ENCODE measurements at places on chromosomes 7 and 10.

DNA sequence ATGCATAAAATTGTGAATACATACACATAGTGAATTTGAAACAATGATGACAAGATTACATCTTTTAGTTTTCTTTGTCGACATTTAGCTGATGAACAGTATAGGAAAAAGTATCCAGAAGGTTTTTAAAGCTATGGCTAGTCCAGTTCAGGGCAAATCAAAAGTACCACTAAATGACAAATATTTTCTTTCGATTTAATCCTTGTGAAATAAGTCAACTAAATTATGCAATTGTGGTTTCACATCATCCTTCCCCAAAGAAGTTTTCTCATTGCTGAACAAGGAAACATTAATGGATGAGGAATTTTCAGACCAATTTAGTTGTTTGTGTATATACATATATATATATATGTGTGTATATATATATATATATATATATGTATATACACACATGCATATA lies 774.0 kb downstream of the DNAJB9 start:
- no peak for DNase-seq

DNA sequence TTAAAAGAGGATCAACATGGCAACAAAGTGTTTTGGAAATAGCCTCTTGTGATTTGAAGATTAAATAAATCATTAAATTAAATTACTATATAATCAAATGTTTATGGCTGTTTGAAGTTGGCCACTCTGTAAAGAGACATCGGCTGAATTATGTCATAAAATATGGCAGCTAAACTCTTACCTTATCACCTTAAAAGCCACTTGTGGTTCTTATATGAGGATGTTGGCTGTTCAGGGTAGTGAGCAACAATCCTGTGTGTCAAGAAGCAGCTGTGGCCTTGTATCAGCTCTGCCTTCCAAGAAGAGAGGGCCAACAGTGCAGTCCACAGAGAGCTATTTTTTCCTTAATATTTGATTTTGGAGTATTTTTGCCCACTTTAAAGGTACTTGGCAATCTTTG lies 113.4 kb upstream of the CDK6 start:
- no peak for DNase-seq

- no peak for DNase-seq
These were observed 186.5 kb downstream of the ADK start for GRCh38 chr10:74337330-74338016.

DNA sequence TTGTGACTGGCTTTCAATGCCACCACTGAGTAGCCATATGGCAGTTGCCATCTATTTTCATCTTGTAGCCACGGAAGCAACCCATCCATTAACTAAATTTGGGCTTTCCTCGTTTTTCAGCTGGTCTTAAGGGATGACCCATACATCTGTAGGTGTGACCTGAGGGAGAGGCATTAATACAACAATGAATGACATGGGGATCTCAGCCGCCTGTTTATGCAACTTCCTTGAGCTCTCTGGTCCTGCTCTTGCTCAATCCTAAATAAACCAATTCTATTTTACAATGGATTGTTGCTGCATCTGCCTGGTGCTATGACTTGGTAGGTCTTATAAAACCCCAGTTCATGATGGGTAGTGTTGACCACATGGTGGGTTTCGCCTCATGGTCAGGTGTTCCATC lies 21.9 kb upstream of the ADAM22 start:
- DNase-seq, result no peak

- no peak for DNase-seq
These were observed 39.6 kb downstream of the ASAH2 start for GRCh38 chr10:50211670-50212069.

DNA sequence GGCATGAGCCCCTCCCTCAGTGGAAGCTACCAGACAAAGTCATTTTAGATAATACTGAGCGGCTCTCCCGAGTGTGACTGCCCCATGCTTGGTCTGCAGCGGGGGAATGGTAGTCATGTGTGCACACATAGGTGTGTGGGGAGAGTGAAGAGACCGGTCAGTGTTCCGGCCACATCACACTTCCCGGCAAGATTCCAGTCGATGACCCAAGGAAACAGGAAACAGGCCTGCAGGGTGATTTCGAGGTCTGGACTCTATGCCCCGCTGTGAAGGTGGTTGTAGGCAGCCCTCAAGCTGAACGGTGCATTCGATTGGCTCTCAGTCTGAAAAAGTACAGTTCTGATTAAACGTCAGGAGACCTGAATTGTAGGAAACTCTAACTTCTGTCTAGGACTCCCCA lies 73.2 kb downstream of the SYPL1 start:
- DNase-seq, result no peak

- DNase-seq, result peak; percentile 17
These were observed 182.8 kb downstream of the MAD1L1 start for GRCh38 chr7:2049782-2050510.

GRCh38 chr7:105003275-105003674 lies 10.7 kb upstream of the KMT2E start:
- DNase-seq, result peak; percentile 66

DNA sequence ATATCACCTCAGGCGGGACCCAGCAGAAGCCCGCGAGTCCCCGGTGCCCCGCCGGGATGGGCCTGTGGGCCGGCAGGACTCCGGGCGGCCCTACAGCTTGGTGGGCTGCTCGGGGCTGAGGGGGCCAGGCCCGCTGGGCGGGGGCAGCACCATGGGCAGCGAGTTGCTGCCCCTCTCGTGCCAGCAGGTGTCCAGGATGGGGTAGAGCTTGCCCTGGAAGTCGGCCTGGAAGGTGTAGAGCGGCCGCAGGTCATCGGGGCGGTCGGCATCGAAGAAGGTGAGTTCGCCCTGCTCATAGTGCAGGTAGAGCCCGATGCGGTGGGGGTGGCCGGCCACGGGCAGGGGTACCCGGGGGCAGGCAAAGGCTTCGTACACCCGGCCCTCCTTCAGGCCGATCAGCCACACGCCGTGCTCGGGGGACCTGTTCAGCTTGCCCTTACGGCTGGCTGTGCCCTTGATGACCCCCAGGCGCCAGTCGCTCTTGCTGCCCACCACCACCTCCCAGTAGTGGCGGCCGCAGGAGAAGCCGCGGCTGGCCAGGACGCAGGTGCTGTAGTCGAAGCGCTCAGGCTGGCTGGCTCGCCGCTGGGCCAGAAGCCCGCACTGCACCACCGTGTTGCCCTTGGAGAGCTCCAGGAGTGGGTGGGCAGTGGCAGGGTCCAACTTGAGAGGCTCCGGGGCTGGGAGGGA lies 4.3 kb upstream of the NSUN5 start:
- DNase-seq, result no peak

- DNase-seq, result no peak
These were observed 229.5 kb downstream of the PARD3 start for GRCh38 chr10:34585422-34586112.

GRCh38 chr7:132239422-132239994 lies 336.8 kb downstream of the PLXNA4 start:
- DNase-seq, result no peak

DNA sequence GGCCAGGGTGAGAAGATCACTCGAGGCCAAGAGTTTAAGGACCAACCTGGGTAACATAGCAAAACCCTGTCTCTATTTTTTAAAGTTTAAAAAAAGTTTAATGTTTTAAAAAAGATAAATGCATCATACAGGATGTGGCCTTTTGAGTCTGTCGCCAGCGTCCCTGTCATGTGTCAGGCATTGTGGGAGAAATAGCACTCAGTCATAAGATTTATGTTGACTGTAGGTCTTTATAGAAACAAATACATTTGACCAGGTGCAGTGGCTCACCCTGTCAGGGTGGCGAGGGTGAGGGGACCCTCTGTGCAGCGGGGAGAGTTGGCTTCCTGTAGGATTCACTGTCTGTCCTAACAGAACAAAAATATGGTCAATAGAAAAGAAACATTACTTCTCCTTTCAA lies 63.5 kb upstream of the SH2B2 start:
- DNase-seq, result peak; percentile 12

DNA sequence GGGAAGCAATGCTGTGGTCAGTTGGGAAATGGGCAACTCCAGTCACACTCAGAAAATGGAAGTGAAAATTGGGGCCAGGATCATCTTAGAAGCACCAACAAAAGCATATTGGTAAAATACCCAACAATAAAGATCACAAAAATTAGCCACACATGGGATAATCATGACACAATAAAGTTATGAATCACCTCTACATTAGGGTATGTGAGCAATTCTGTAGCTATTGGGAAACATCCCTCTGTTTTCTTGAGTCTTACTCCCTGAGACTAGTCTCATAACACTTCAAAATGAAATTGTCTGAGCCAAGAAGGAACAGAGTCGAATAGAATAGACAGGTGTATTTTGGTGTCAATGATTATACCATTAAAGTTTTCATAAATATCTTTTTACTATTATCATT lies 178.3 kb downstream of the DYNC1I1 start:
- DNase-seq, result no peak

- DNase-seq, result no peak
These were observed 96.6 kb upstream of the PARD3 start for GRCh38 chr10:34911661-34912205.

- peak; percentile 56 for DNase-seq
These were observed 2.8 kb downstream of the GIMAP5 start for GRCh38 chr7:150740053-150740452.

- no peak for DNase-seq
These were observed 189.9 kb upstream of the PDE1C start for GRCh38 chr7:32259931-32260596.

DNA sequence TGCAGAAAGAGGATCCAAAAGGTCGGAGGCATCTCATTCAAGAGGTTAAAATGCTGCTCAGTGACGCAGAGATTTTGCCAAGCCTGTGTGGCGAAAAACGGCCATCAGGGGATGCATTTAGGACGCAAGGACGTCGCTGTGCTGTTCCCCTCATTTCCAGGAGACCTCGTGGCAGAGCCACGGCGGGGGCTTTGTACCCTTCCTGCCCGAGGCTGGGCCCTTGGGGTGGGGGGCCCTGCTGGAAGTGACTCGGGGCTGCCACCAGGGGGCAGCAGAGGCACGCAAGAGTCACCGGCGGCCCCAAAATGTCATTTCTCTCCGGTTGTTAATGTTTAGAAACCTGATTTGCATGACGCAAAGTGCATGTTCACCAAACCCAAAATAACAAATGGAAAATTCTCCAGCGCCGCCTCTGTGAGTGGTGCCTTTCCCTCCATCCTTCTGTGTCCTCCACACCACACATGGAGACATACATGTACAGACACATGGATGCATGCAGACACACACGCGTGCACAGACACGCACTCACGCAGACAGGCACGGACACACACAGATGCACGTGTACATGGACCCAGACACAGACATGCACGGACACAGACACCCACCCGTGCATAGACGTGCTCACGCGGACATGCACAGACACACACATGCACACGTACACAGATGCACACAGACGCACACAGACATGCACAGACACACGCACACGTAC lies 51.0 kb upstream of the NKX6-2 start:
- peak; percentile 68 for DNase-seq

DNA sequence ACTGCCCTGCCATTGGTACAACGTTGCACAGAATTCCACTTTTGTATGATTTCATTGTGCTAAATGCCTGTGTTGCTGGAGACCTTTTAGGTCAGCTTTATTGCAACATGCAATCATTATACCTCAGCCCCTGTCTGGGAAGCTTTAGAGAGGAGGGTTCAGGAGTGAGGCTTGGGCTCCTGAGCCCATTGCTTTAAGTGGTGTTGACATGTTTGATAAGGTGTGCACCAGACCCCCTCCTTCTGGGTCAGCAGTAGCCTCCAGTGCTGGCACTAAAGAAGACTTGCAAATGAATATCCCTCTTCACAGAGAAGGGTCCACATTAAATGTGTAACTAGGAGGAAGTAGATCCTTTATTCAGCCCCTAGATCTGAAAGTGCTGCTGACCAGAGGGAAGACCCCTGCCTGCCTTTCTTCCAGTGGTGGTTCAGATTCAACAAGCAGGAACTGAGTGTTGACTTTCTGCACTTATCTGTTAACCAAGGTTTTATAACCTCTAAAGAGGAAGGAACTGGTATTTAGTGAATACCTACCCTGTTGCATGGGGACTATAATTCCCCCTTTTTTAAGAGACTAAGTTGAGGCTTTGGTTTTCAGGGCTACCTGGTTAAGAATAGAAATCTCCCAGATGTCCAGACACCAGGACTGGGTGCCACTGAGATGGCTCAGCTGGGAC lies 369.4 kb upstream of the IGFBP3 start:
- DNase-seq, result no peak

GRCh38 chr10:12605580-12606405 lies 256.4 kb downstream of the CAMK1D start:
- DNase-seq, result peak; percentile 74

- no peak for DNase-seq
These were observed 28.9 kb upstream of the GPR146 start for GRCh38 chr7:1015196-1016121.

DNA sequence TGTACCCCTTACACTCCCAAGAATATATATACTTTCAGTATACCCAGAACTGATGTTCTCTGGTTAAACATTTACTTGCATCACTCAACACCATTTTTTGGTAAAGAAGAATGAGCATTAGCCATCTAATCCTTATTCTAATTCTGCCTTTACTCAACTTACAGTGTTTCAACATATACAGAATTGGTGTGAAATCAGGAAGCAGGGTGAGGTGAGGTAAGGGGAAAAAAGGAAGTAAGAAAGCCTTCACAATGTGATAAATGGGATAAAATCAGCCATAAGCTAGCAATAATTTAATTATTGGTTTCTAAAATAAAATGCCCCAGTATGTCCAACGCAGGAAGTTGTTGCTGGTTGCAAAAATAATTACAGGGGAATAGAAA lies 605.4 kb downstream of the KCNMA1 start:
- no peak for DNase-seq

DNA sequence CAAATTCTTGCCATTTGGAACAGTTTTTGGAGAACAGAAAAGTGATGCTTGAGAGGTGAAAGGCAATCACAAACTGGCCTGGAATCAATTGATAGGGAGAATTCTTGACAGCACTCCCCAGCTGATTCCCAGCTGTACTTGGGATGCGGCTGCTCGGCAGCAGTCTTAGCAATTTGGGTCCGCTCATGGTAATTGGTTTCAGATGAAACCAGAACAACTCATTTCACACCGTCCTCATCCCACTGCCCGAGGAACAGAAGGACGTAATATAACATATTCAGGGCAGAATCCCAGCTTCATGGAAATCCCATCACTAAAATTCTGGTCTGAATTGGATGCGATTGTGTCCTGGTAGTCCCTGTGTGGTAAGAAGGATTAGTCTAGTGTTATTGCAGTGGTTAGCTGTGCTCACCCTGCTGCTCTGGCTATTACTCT lies 223.3 kb upstream of the FERD3L start:
- no peak for DNase-seq

DNA sequence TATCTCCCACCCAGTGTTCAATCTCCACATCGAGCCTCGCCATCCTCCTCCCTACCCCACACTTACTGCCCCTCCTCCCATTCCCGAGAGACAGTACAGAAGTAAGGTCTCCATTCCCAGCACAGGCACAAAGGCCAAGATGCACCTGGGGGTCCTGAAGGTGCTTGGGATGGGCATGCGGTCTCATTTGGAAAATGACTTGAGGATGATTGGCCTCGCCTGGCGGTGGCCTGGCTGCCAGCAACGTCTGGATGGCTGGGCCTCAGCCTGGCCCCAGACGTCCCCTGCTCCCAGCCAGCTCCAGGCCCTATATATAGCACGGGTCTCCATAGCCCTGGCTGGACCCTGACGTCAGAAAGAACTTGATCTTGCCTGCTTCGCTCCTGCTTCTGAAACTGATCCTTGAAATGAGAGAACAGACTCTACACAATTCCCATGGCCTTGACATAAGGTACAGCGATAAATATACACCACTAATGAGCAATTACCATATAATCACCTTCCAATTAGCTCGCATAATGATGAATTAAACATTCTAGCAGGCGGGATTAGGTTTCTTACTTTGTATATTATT lies 11.8 kb downstream of the EMX2 start:
- no peak for DNase-seq

GRCh38 chr10:79502561-79503309 lies 9.6 kb upstream of the EIF5AL1 start:
- DNase-seq, result no peak

Measured in activated CD4-positive, alpha-beta T cell treated with anti-CD3 and anti-CD28 coated beads for 36 hours (primary cell).